Right cardiac atrium (tissue), 5 donors: ENCODE measurements at places on chromosomes 7 and 10. TPM values are rescaled to one million over a fixed set of nuclear protein-coding genes. Genes with fewer than 3 reads are reported as not detected.
A peak's percentile ranks its signal among the peaks of the same experiment; 100 is the strongest.

DNA sequence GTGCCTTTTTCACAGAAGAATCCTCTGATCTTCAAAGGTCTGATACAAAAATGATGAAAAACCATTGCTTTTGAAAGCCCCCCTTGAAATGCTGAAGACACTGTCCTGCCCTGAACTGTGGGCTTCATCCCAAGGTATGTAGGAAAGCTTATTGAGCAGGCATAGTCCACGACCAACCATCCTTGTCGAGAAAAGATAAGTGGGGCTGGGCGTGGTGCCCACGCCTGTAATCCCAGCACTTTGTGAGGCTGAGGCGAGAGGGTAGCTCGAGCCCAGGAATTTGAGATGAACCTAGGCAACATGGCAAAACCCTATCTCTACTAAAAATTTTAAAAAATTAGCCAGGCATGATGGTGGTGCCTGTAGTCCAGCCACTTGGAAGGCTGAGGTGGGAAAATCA is 25.6 kb downstream of the TACR2 start:
- peak; percentile 72 for DNase-seq

DNA sequence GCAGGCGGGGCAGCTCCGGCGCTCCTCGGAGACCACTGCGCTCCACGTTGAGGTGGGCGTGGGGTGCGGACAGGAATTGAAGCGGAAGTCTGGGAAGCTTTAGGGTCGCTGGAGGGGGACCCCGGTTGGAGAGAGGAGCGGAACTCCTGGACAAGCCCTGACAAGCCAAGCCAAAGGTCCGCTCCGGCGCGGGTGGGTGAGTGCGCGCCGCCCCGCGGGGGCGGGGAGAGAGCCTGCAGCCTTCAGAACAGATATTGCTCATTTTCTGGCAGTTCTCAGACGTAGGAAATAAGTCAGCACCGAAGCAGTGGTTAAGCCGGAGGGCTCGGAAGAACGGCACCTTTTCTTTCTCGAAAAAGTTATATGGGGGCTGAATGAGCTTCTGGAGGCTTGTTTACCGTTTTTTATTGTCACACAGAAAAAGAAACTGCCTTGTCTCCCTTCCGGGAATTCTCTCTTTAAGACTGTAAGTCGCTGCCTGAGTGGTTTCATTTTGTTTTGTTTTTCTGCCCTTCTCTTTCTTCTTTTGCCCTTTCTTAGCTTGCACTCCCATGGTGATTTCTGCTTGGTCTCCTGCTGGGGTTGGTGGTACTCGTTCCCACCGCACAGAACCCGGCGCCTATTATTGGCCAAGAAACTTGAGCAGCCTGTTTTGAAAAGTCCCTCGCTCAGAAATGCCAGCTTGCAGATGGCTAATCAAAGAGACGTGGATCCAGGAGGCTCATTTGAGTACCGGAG is 732 bp downstream of the FAS start:
- DNase-seq, result peak; percentile 91

- DNase-seq, result no peak
Measured at GRCh38 chr7:44631458-44632115, 25.2 kb downstream of the OGDH start.

- DNase-seq, result no peak
Measured at GRCh38 chr10:84265418-84265817, 20.6 kb downstream of the RGR start.

DNA sequence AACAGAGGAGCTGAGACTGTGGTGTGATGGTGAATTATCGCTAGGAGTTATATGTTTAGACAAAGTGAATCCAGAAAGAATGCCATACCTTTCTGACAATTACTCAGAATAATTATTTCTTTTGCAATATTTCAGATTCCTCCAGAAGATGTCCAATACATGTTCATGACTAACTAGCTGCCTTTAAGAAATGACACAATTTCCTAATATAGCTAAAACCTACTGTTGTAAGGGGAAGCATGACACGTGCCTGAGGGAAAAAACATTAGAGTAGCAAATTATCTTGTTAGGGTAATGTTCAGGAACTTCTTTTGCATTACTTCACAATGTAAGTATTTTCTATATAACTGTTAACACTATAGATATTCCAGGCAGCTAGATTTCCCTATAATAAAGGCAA is 150.3 kb downstream of the COL28A1 start:
- DNase-seq, result no peak

DNA sequence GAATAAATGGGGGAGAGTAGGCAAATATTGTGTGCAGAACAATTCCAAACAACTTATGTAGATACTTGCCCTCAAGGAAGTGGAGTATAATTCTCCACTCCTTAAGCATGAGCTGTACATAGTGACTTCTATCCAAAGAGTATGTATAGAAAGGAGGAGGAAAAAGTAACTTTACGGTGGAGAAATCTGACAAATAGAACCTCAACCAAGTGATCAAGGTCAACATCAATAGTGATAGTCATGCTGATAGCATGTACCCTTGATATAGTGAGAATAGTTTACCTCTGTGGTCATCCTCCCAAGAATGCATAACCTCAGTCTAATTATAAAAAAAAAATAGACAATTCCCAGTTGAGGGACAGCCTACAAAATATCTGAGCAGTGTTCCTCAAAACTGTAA is 89.1 kb upstream of the NANOS1 start:
- no peak for DNase-seq

DNA sequence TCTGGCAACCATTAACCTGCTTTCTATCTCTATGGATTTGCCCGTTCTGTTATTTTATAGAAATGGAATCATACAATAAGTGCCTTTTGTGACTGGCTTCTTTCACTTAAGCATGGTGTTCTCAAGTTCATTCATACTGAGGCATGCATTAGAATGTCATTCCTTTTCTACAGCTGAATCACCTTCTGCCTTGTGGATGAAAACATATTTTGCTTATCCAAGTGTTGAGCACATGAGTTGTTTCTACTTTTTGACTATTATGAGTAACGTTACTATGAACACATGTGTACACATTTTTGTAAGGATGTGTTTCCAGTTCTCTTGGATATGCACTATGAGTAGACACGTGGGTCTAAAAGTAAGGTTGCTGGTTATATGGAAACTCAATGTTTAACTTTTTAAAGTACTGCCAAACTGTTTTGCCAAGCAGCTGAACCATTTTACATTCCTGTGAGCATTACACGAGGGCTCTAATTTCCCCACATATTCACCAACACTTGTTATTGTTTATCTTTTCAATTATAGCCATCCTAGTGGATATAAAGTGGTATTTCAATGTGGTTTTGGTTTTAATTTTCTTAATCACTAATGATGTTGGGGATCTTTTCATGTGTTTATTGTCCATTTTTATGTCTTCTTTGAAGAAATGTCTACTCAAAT is 241.3 kb downstream of the FANK1 start:
- no peak for DNase-seq

GRCh38 chr10:75696536-75696935 is 265.1 kb downstream of the LRMDA start:
- no peak for DNase-seq

The STARD3NL gene
- 31.9 TPM for polyA plus RNA-seq

The RPEL1 gene
- polyA plus RNA-seq, result not detected

GRCh38 chr10:3532644-3533043 is 252.4 kb downstream of the KLF6 start:
- DNase-seq, result no peak

DNA sequence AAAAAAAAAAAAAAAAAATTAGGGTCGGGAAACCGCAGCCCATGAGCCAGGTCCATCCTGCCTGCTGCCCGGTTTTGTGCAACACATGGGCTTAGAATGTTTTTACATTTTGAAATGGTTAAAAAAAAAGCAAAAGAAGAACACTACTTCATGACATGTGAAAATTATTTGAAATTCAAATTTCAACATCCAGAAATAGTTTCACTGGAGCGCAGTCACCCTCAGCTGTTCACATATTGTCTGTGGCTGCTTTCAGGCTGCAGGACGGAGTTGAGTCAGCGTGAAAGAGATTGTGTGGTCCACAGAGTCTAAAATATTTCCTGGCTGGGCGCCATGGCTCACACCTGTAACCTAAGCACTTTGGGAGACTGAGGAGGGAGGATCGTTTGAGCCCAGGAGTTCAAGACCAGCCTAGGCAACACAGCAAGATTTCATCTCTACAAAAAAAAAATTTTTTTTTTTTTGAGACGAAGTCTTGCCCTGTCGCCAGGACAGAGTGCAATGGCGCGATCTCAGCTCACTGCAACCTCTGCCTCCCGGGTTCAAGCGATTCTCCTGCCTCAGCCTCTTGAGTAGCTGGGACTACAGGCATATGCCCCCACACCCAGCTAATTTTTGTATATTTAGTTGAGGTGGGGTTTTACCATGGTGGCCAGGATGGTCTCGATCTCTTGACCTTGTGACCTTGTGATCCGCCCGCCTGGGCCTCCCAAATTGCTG is 63.9 kb upstream of the ECHDC3 start:
- DNase-seq, result no peak

- no peak for DNase-seq
Measured at GRCh38 chr7:30627026-30627425, 32.3 kb downstream of the GARS1 start.

GRCh38 chr10:97675222-97675621 is 11.8 kb downstream of the AVPI1 start:
- DNase-seq, result no peak

The FBXL13 gene
- polyA plus RNA-seq, result 0.07 TPM

DNA sequence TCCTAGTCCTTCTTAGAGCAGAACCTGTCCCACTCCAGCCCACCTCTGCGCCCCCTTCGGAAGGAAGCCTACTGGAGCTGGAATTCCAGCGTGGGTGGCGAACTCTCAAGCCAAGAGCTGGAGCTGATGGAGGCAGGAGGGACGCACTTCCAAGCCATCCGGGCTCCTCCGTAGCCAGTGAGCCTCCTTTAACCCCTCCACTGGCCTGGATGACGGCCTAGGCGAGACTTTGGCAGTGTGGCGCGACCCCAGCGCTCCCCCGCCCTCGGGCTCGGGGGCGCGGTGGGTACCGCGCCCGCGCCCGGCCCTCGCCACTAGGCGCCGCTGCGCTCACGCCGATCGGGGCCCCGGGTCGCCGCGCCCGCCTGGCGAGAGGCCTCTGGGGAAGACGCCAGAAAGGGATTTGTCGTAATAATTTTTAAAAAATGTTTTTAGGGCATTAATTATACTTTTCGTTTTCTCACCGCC is 5.1 kb upstream of the EMX2 start:
- DNase-seq, result peak; percentile 78

The MLXIPL gene
- polyA plus RNA-seq, result 14.8 TPM

- DNase-seq, result no peak
Measured at GRCh38 chr7:154960063-154960790, 42.7 kb downstream of the PAXIP1 start.

DNA sequence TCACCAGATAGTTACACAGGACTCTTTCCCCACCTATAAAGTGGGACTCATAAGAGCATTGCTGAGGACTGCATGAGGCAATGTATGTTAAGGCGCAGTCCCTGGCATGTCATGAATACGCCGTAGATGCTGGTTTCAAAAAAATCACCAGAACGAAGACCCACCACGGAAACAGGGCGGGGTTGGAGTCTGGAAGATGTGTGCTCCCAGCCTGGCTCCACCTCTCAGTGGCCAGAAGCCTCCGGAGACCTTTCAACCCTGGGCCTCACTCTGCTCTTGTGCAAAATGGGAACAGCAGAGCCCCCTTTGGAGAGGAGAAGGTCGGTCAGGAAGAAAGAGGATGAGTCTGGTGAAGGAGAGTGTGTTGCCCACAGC is 12.4 kb upstream of the ZMIZ1 start:
- DNase-seq, result no peak

GRCh38 chr7:101075646-101076045 is 9.6 kb upstream of the TRIM56 start:
- DNase-seq, result no peak

DNA sequence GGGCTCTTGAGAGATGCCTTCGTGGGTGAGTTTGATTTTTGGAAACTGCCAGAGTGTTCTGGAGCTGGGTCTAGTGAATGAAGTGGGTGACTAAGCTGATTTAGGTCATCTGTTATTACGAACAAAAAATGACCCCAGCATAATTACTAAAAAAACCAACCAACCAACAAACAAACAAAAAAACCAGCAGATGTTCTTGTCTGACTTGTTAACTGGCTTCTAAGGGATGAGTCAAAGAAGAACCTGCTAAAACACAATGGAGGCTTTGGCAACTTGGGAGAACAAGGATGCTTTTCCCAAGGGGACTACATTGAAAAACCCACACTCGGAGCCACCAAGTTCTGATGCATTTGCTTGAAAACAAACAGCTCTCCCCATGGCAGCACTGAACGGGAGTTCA is 11.5 kb downstream of the TACR2 start:
- DNase-seq, result no peak

DNA sequence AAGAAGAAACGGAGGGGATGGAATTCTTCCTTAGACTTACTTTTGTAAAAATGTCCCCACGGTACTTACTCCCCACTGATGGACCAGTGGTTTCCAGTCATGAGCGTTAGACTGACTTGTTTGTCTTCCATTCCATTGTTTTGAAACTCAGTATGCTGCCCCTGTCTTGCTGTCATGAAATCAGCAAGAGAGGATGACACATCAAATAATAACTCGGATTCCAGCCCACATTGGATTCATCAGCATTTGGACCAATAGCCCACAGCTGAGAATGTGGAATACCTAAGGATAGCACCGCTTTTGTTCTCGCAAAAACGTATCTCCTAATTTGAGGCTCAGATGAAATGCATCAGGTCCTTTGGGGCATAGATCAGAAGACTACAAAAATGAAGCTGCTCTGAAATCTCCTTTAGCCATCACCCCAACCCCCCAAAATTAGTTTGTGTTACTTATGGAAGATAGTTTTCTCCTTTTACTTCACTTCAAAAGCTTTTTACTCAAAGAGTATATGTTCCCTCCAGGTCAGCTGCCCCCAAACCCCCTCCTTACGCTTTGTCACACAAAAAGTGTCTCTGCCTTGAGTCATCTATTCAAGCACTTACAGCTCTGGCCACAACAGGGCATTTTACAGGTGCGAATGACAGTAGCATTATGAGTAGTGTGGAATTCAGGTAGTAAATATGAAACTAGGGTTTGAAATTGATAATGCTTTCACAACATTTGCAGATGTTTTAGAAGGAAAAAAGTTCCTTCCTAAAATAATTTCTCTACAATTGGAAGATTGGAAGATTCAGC is 158.7 kb upstream of the LANCL2 start:
- DNase-seq, result no peak

The CFTR gene
- polyA plus RNA-seq, result not detected

DNA sequence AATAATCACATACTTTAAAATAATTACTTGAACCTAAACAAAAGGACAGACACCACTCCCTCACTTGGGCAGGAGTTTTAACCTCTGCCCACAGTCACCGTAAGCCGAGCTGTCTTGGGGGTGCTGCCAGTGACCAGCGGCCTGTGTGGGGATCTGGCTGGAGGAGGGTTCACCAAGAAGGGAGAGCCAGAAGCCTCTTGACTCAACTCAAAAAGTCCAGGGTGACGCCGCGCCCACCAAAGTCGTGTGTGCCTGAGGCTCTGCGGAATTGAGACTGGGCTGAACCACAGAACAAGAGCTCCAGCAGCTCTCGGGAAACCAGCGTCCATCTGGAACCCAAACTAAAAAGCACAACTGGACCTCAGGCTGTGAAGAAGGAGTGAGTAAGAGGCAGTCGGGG is 35.8 kb downstream of the ZFAND2A start:
- DNase-seq, result peak; percentile 74

DNA sequence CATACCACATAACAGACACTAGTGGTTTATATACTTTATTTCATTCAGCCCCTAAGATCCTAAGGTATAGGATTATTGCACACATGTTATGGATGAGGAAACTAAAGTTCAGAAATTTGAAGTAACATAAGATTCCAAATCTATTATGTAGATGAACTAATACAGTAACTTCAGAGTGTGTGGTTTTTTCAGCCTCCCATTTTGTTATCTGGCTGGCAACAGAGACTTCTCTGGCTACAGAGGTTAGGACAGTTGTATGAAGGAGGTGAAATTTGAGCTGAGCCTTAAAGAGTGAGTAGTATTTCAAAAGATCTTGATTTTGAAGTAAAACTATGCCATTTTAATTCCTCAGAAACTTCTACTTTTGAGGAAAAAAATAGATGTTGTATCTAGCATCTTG is 125.4 kb downstream of the MAPK8 start:
- no peak for DNase-seq
